ENCODE measurements at places on chromosomes 16 and 17.

- no peak for DNase-seq
These were observed 361.6 kb downstream of the WWOX start for GRCh38 chr16:78461087-78461486.

DNA sequence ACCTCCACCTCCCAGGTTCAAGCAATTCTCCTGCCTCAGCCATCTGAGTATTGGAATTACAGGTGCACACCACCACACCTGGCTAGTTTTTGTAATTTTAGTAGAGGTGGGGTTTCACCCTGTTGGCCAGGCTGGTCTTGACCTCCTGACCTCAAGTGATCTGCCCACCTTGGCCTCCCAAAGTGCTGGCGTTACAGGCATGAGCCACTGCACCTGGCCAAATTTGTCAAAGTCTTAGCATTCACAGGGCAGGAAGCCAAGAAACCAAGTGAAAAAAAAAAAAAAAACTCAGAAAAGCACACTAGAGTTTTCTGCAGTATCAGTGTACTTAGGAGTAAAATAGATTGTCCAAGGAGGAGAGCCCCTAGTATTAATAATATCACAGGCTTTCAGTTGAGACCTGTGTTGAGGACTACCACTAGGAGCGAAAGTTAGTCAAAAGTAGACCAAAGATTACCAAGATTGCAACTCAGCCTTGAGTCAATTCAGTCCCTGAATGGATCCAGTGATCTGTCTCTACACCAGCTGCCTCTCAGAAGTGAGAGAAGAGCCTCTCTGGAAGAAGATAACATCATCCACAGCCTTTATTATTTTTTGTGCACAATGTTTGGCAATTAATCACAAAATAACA lies 159.7 kb downstream of the CEP112 start:
- no peak for DNase-seq

DNA sequence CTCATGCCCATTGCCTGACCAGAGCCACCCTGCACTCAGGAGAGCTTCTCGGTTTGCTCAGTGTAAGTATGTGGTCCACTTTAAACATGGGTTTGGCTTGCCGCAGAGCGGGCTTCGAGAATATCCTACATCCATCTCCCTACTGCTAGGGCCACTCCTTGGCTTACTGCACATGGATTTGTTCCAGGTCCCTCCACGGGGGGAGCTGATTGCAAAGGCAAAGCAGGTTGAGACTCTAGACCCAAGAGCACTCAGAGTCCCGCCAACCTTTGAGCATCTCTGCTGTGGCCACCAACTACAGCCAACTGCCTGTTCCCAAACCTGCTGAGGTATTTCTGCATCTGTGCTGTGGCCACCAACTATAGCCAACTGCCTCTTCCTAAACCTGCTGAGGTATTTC lies 26.4 kb downstream of the RNF135 start:
- no peak for DNase-seq

- no peak for DNase-seq
These were observed 98.4 kb downstream of the XYLT1 start for GRCh38 chr16:17372386-17372785.

GRCh38 chr17:64154717-64155116 lies 24.8 kb upstream of the ERN1 start:
- DNase-seq = no peak

DNA sequence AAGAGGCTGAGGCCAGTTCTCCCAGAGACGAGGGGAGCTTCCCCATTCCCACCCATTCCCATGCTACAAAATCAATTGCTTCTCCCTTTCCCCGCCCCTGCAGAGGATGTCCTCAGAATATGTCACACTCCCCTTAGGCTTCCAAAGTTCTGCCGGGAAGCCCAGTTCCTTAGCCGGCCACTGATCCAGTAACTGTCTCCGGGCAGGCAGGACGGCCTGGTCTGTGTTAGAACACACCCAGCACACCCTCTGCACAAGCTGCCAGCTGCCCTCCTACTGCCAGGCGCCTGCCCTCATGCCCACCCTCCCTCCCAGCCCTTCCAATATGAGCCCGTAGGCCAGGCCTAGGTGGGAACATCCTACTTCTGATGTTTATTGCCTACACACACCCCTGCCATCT lies 31.1 kb downstream of the SGSM2 start:
- peak; percentile 60 for DNase-seq

DNA sequence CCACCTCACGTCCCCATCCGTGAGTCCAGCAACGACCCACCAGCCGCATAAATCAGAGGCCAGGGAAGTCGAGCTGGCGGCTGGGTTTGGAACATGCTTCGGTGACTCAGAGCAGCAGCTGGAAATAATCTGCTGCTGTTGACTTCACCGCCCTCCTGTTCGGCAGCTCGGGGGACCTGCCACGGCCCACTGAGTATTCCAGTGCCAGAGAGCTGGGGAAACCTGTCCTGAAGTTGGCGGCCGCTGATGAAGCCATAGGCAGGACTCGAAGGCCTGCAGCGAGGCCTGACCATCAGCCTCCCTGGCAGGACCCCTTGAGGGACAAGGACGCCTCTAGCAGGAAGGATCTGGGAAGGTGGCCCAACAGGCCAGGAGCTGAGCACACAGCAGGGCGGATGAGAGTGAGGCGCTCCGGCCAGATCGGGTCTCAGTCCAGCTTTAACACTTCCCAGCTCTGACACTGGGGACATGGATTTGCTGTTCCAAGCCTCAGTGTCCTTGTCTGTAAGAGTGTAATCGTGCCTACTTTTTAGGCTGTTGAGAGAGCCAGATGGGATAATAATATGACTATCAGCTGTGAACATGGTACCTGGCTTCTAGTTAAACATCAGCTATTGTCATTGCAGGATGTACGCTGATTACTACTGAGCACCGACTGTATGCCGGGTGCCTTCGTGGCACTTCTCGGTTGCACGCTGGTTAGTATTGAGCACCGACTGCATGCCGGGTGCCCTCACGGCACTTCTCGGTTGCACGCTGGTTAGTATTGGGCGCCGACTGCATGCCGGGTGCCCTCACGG lies 50.4 kb upstream of the CIBAR2 start:
- peak; percentile 82 for DNase-seq

DNA sequence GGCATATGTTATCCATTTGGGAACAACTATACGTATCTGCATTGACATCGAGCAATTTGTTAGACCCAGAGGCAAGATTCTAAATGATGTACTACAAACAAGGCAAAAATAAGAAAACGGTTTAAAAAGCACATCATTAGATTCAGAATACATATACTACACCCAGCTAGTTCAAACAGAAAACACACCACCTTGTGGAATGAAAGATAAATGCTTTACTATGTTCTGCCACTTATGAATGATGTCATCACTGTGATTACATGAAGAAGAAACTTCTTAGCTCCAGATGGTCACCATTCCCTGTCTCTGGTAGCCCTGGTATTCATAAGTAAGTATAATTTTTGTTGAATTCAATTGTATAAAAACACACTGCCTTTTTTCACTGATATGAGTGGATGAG lies 7.8 kb downstream of the NACA2 start:
- DNase-seq = no peak

GRCh38 chr17:17149520-17150447 lies 56.3 kb downstream of the PLD6 start:
- DNase-seq = peak; percentile 67

GRCh38 chr17:4620531-4621101 lies 20.9 kb downstream of the ALOX15 start:
- DNase-seq = no peak

DNA sequence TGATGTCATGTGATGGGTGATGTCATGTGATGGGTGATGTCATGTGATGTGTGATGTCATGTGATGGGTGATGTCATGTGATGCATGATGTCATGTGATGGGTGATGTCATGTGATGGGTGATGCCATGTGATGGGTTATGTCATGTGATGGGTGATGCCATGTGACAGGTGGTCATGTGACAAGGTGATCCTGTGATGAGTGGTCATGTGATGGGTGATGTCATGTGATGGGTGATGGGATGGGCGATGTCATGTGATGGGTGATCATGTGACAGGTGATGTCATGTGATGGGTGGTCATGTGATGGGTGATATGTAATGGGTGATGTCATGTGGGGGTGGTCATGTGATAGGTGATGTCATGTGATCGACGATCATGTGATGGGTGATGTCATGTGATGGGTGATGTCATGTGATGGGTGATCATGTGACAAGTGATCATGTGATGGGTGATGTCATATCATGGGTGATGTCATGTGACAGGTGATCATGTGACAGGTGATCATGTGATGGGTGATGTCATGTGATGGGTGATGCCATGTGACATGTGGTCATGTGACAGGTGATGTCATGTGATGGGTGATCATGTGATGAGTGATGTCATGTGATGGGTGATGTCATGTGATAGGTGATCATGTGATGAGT lies 17.2 kb downstream of the CD300LB start:
- no peak for DNase-seq

GRCh38 chr17:69344939-69345338 lies 18.0 kb upstream of the ABCA5 start:
- no peak for DNase-seq

GRCh38 chr17:77666462-77666861 lies 292.0 kb upstream of the TNRC6C start:
- no peak for DNase-seq

DNA sequence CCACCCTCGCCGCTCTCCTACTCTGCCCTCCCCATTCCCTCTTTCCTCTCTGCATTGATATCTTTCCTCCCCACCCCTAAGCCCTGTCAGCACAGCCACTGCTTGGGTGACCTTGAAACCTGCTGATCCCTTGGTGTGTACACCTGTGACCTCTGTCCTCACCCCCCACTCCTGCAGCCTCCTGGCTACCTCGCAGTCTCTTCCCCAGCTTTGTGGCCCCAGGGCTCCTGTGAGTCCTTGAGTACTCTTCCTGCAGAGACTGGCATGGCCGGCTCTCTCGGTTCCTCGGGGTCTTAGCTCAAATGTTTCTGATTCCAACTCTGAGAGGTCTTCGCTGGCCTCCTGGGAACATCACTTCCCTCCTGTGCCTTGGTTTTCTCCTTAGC lies 31.7 kb downstream of the ADCY7 start:
- peak; percentile 64 for DNase-seq

GRCh38 chr16:54846766-54847165 lies 83.9 kb upstream of the IRX5 start:
- DNase-seq = no peak

- peak; percentile 31 for DNase-seq
These were observed 18.5 kb downstream of the DNAI2 start for GRCh38 chr17:74292495-74292894.

GRCh38 chr17:14202388-14203166 lies 34.1 kb downstream of the CDRT15 start:
- DNase-seq = no peak

DNA sequence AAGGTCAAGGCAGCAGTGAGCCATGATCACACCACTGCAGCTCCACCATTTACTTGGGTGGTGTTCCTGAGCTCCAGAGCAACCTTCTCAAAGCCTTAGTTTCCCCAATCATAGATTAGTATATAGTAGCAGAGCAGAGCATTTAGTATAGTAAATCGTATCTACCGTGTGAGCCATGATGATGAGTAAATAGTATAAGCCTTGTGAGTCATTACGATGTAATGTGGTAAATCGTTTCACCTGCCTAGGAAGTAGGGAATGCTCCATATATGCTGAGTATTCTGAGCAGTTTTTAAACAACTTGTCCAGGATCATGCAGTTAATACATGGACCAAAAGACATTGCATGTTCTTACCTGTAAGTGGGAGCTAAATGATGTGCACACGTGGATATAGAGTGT lies 66.4 kb downstream of the SCNN1B start:
- DNase-seq = no peak

DNA sequence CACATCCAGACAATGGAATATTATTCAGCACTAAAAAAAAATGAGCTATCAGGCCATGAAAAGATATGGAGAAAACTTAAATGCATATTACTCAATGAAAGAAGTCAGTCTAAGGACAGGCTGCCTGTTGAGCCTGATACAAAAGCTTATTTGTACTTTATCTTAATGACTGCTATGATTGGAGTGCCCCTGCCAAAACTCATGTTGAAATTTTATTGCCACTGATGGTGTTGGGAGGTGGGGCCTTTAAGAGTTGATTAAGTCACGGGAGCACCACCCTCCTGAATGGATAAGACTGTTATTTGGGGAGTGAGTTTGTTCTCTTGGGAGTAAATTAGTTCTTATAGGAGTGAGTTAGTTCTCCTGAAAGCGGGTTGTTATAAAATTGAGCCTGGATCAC lies 9.9 kb downstream of the C17orf67 start:
- DNase-seq = no peak

GRCh38 chr17:10265100-10265810 lies 66.8 kb upstream of the GAS7 start:
- no peak for DNase-seq

DNA sequence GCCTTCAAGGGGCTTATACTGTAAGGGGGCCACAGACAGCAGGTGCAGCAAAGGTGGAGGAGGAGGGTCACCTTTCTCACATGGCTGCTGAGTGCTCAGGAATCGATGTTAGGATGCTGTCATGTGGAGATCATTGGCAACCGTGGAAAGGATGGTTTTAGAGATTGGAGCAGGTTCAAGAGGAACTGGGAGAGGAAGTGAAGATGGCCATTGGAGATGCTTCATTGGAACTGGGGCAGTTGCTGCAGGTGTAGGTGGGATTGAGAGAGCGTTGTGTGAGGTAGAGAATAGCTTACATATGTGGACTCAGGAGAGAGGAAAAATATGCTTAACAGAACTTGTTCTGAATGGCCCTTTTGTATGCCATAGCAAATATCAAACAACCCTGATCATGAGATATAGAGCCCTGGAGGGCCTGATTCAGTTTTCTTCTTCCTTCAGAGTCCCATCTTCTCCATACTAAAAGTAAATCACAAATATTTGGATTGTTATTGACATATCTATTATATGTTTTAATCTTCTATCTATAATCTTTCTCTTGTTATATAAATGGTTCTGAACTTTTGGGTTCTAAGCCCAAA lies 40.8 kb downstream of the LDHD start:
- no peak for DNase-seq

GRCh38 chr16:83661656-83662055 lies 146.1 kb upstream of the HSBP1 start:
- no peak for DNase-seq

DNA sequence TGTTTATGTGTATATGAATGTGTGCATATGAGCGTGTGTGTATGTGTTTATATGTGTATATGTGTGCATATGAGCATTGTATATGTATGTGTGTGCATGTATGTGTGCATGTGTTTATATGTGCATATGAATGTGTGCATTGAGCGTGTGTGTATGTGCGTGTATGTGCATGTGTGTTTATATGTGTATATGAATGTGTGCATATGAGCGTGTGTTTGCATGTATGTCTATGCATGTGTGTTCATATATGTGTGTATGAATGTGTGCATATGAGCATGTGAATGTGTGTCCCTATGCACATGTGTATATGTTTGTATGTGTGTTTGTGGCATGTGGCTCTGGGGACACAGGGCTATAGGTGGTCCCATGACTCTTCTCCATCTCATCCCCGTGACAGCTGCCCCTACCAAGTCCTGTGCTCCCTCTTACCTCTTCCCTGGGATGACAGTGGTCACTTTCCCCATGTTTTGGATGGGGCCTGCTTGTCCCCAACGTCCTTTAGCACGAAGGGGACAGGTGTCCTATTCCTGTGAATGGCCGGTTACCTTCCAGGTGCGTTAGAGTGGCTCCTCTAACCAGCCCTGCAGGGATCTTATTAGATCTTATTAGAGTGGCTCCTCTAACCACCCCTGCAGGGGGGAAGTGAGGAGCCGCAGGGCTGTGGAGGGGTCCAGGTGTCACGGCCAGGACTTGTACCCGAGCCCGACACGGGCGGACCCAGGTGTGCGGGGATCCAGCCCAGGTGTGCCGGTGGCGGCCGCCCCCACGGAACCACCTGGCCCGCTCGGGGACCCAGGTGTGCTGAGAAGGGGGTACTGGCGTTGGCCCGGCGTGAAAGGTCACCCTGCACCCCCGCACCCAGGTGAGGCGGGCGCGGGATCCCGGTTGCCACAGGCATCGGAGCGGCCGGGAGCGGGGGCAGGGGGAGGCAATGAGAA lies 105.6 kb downstream of the SEC14L1 start:
- DNase-seq = no peak
